Muscle of leg (tissue), 16 donors: ENCODE measurements at places on chromosomes 3 and 15. TPM values are rescaled to one million over a fixed set of nuclear protein-coding genes. Genes with fewer than 3 reads are reported as not detected.

Gene LMLN
- 3.2 TPM for total RNA-seq

DNA sequence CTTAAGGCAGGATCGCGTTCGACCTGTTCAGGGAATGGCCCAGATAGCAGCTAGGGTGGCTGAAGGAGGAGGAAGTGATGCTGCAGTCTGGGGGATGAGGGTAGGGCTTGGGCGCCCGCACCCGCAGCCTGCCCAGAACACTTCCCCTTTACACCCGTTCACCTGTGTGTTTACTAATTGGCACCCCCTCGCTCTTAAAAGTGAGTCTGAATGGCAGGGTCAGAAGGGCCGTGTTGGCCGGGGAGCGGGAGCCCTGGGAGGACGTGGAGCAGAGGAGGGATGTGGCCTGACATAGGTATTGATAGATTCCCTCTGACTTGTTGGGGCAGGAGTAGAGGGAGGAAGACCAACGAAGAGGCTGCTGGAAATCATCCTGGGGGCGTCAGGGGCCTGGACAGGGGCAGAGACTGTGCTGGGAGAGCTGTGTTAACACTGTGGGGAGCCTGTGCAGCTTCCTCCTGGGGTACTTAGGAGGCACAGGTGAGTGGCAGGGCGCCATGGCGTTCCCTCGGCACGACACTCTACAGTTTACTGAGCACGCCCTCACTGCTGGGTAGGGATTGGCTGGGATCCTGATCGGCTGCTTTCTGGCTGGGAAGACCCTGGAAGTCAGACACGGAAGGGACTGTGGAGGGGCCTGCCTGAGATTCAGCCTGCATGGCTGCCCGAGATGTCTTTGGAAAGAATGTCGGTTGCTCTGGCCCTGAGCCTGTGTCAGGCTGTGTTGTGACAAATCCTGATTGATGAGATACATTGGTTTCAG lies 51.7 kb downstream of the SLC6A6 start:
- H3K27me3 ChIP-seq = peaks cover 45% of the 10 kb centered on the region
- peak; percentile 64 for DNase-seq
- peaks cover 53% of the 10 kb centered on the region for H3K4me1 ChIP-seq
- H3K4me3 ChIP-seq = no peak overlapping the region
- H3K27ac ChIP-seq = peak overlapping the region; percentile 90

- no peak overlapping the region for H3K4me3 ChIP-seq
- DNase-seq = peak; percentile 15
- no peak overlapping the region for H3K27ac ChIP-seq
- no peaks in the 10 kb centered on the region for H3K4me1 ChIP-seq
- no peaks in the 10 kb centered on the region for H3K36me3 ChIP-seq
- no peaks in the 10 kb centered on the region for H3K27me3 ChIP-seq
These were observed 114.7 kb upstream of the LRTM1 start for GRCh38 chr3:55042591-55042990.

GRCh38 chr3:182683453-182683852 lies 109.9 kb upstream of the ATP11B start:
- H3K27ac ChIP-seq = no peak overlapping the region
- H3K4me1 ChIP-seq = peaks cover 6% of the 10 kb centered on the region
- DNase-seq = peak; percentile 82
- H3K4me3 ChIP-seq = no peak overlapping the region

Gene NLGN1
- 8.5 TPM for total RNA-seq

- H3K4me1 ChIP-seq = no peaks in the 10 kb centered on the region
- no peak overlapping the region for H3K4me3 ChIP-seq
- peak; percentile 71 for DNase-seq
- no peaks in the 10 kb centered on the region for H3K36me3 ChIP-seq
- no peak overlapping the region for H3K27ac ChIP-seq
These were observed 34.8 kb upstream of the RASA2 start for GRCh38 chr3:141452045-141452444.

DNA sequence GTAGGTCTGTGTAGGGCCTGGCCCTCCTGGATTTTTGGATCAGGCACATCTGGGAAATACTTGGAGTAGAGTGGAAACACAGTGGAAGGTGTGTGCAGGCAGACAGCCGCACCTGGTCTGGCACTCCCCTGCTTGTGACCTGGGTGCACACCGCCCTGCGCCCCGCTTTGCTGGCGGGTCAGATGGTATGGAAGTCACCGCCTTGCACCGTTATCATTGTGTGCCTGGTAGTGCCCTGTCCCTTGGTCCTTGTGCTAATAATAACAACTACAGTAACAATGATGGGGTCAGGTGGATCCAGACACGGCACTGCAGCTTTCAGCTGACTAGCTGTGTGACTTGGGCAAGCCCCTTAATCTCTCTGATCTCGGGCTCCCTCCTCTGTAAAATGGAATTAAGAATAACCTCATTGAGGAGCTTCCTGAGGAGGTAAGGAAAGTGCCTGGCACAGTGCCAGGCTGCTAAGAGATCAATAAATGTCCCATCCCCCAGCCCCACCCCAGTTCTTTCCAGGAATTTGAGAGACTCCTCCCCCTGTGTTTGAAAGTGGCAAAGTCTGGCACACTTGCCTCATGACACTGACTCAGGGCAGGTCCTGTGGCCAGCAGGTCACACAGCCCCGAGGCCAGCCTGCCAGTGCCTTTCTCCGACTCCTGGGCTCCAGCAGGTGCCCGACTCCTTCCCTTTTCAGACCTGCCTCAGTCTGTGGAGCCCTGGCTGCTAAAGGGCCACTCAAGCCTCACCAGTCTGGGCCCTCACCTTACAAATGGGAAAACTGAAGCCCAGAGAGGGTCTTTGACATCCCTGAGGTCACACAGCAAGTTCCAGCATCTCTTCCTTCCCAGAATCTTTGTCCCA lies 9.8 kb downstream of the ISG20 start:
- no peaks in the 10 kb centered on the region for H3K36me3 ChIP-seq
- H3K27me3 ChIP-seq = no peaks in the 10 kb centered on the region
- DNase-seq = no peak
- peak overlapping the region; percentile 81 for H3K27ac ChIP-seq
- H3K4me3 ChIP-seq = no peak overlapping the region

Gene TMOD3
- 20.8 TPM for total RNA-seq

- H3K4me1 ChIP-seq = no peaks in the 10 kb centered on the region
- no peak for DNase-seq
- H3K27me3 ChIP-seq = no peaks in the 10 kb centered on the region
- H3K36me3 ChIP-seq = no peaks in the 10 kb centered on the region
- H3K27ac ChIP-seq = no peak overlapping the region
These were observed 129.7 kb upstream of the ROPN1 start for GRCh38 chr3:124121379-124122312.
